Stimulated activated CD4-positive, alpha-beta T cell treated with anti-CD3 and anti-CD28 coated beads, Interleukin-15, amount 100 ng/mL, for 1 hour (primary cell): ENCODE measurements at places on chromosomes 6 and 20.

DNA sequence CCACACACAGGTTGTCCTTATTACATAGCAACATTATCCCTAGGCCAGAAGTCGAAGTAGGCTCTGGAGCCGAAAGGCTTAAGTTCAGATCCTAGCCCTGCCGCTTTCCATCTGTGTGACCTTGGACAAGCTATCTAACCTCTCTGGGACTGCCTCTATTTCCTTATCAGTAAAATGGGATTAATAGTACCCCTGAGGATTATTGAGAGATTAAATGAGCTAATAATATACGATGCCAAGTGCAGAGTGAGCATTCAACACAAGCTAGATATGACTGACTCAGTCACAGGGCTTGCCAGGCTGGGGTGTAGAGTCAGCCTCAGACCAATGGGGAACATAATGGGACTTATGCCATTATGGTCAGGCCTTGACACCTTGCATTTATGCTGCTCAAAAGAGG lies 8.9 kb upstream of the SPATA2 start:
- no peak for DNase-seq

GRCh38 chr6:14501240-14501639 lies 383.7 kb downstream of the CD83 start:
- no peak for DNase-seq

DNA sequence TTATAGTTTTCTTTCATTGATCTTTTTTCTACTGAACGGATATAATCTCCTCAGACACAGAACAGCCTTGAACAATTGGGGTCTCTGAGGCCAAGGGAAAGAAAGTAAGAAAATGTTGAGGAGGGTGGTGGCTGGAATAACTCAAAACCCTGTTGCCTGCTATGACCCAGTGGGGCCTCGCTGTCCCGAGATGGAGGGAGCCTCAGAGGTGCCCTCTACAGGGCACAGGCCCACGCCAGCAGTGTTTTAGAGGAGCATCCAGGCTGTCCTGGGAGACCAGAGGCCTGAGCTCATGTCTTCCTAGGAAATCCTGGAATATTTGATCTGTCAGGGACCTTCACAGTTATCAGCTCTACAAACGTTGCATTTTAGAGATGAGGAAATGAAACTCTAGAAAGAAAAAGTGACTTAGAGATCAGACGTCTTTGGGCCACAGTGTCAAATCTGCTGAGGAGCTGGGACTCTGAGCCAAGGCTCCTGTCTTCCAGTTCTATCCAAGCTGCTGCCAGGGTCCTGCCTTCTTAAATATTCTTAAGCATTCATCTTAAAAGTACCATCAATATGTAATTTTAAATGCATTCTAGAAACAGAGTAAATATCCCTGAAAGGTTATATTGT lies 26.3 kb downstream of the ALDH5A1 start:
- peak; percentile 9 for DNase-seq

DNA sequence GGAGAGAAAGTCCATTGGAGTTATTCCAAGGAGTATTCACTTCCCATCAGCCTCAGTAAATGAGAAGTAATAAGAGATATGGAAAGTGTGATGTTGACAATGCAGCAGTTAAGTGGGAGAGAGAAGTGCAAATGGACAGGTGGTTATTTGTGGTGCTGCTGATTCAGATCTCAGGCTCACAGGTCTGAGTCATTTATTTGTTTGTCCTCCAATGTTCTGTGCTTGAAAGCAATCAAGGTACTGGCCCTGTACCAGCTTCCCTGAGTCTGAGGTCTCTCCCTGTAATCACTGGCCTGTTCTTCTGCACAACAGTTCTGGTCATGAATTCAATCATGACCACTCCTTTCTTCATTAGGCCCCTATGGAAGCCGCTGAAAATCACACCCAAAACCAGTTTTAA lies 827.7 kb downstream of the MAFB start:
- no peak for DNase-seq

DNA sequence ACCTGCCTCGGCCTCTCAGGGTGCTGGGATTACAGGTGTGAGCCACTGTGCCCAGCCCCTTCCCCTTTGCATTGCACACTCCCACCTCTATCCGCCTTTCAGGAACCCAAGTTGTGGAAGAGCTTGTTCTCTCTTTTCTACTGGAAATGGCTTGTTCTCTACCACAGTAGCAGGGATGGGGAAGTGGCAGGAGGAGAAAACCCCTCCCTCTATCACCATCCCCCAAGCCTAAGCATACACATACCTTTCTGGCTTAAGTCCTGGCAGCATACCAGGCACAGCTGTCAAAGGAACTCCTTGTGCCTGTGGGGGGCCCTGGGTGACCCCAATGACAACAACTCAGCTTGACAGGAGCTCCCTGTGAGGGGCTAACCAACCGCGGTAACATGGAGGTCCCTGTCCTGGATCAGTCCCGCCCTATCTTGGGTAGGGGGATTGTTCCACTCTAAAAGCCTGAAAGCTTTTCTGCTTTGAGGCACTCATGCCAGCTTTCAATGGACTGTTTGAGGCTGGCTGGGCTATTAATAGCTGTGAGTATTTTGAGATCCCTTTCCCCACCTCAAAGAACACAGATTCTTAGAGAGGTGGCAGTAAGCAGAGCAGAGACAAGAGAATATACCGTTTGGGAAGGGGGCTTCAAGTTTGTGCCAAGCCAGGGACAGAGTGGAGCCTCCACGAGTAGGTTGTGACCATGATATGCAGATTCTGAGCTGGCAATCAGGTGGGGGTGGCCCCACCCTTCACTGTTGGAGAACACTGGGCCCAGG lies 2.3 kb downstream of the KLHDC3 start:
- DNase-seq = no peak
